ENCODE measurements at places on chromosomes 5 and 9.

GRCh38 chr9:3873818-3874217 lies 348.0 kb upstream of the RFX3 start:
- DNase-seq, result no peak

- no peak for DNase-seq
Measured at GRCh38 chr5:73823508-73823925, 197.5 kb downstream of the ARHGEF28 start.

- no peak for DNase-seq
Measured at GRCh38 chr5:140607031-140607430, 25.9 kb downstream of the CD14 start.

DNA sequence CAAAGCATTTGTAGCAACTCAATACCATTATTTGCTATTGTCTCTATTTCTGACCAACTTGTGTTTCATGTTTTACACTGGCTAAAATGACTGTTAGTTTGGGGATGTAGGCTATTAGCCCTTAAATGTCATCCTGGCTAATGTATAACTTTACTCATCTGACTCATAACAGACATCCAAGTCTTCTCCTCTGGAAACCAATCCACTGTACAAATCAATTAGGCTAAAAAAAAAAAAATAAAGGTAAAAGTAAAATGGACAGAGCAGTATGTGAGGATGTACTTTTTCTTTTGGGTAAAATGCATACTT lies 20.6 kb downstream of the MEGF9 start:
- DNase-seq, result no peak

DNA sequence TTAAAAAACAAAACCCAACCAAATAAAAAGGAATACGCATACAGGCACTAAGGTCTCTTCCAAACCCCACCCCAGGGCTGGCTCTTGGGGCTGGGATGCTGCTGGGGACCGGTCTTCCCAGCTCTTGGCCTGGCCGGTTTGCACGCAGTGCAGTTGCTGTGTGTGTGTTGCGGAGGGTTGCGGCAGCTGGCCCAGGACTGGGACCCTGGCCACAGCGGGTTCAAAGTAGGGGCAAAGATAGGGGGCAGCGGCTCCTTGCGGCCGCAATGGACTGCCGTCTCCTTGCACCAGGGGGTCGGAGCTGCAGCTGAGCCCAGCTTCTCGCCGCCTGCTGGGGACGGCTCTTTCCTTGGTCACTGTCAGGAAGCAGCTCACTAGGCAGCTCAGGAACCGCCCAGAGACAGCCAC lies 5.0 kb downstream of the DMRT3 start:
- DNase-seq, result no peak

- DNase-seq, result no peak
Measured at GRCh38 chr9:117355542-117355941, 59.3 kb downstream of the ASTN2 start.

DNA sequence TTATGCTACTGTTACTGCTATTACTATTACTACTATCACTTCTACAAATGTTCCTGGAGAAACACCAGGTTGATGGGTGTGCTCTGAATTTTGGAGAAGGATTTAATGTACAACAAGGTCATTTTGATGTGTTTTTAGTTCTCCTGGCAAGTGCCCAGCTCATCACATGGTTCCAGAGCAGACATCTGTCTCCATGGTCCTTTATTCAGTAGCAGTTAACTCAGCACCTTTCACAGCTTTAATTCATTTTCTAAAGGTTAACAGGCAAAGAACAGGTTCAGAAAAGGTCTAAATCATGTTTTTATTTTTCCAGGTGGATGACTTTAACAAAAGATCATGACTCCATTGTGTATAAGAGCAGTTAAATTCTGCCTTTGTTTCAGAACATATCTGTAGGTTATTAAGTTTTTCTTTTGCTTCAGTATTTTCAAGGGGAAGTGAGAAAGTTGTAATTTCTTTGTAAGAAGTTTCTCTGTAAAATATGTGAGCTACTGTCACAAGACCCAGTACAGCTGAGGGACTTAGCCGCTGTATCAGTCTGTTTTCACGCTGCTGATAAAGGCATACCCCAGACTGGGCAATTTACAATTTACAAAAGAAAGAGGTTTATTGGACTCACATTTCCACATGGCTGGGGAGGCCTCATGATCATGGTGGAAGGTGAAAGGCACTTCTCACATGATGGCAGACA lies 41.9 kb downstream of the MTRR start:
- no peak for DNase-seq

DNA sequence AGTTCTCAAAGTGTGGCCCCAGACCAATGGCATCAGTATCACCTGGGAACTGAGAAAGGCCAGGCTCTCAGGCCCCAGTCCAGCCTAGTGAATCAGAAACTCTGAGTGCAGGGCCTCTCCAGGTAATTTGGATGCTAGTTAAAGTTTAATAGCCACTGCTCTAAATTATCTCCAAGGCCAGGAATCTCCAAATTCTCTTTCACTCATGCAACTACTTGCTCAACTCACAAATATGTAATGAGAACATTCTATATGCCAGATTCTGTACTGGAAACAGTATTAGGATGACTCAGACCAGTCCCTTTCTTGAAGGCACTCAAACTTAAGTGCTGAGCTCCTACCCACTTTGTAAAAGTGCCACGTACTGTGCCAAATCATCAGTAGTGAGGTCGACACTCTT lies 84.6 kb downstream of the PAPPA start:
- no peak for DNase-seq

- no peak for DNase-seq
Measured at GRCh38 chr5:142800776-142801494, 30.8 kb downstream of the ARHGAP26 start.

DNA sequence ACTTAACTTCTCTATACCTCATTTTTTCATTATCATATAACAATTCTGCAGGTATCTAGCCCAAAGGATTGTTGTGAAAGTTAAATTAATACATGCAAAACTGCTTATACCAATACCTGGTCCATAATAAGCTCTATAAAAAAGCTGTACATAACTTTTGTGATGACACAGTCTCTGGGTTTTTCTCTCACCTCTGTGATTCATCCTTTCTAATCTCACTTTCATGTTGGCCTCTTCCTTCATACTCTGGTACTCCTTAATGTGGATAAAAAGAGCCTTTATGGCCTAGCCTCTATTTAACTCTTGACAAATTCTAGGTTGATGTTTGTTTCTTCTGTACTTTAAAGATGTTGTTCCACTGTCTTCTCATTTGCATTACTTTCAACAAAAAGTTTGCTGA lies 162.9 kb upstream of the ACOT12 start:
- no peak for DNase-seq

DNA sequence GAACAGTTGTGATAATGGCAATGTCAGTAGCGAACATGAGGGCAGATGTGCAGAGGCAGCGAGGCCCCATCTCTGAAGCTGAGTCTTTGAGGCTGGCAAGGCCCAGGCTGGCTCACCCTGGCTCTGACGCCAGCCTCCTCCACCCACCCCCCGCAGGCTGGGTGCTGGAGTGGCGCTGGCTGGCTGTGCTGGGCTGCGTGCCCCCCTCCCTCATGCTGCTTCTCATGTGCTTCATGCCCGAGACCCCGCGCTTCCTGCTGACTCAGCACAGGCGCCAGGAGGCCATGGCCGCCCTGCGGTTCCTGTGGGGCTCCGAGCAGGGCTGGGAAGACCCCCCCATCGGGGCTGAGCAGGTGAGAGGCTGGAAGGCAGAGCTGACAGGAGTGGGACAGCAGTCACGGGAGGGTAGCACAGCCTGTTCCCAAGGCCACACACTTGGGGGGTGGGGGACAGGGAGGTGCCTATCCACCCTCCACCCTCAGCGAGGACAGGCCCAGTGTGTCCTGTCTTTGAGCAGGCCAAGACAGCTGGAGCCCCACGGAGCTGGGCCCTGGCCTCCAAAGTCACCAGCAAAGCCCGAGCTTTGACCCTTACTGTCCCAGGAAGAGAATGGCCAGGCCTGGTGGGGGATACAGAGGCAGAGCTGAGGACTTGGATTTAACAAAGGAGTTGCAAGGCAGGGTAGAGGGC lies 5.6 kb downstream of the SLC2A8 start:
- no peak for DNase-seq

DNA sequence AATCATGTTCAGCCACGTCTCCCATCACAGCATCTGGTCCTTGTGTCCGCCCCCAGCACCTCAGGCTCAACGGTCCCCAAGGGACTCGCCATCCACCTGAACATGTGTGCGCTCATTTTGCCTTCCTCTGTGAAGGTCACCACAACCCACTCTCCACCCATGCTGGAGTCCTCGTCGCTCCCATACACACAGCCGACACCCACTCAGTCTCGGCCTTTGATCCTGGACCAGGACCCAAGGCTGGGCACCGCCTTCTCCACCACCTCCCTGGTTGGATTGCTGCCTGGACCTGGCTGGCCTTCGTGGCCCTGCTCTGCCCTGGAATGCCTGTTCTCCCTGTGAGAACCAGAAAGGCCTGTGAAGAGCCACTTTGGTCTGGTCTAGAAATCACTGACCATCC lies 60.3 kb downstream of the UBE2QL1 start:
- DNase-seq, result no peak

DNA sequence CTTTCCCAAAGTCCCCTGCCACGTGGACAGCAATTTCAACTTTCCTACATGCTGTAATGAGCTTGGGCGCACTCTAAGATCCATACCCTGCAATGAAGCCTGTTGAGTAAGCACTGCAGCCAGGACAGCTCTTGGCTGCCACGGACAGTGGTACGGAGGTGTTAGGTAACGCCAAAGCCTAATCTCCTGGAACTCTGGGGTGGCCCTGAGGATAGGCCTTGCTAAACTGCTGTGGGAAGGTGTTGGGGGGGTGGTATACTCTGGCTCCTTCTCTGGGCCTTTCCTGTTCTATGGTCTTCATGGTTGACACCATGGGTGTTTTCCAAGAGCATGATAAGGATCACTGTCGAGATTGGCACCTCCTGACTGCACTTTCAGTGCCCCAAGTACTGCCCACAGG lies 66.4 kb upstream of the PITX1 start:
- DNase-seq, result no peak

DNA sequence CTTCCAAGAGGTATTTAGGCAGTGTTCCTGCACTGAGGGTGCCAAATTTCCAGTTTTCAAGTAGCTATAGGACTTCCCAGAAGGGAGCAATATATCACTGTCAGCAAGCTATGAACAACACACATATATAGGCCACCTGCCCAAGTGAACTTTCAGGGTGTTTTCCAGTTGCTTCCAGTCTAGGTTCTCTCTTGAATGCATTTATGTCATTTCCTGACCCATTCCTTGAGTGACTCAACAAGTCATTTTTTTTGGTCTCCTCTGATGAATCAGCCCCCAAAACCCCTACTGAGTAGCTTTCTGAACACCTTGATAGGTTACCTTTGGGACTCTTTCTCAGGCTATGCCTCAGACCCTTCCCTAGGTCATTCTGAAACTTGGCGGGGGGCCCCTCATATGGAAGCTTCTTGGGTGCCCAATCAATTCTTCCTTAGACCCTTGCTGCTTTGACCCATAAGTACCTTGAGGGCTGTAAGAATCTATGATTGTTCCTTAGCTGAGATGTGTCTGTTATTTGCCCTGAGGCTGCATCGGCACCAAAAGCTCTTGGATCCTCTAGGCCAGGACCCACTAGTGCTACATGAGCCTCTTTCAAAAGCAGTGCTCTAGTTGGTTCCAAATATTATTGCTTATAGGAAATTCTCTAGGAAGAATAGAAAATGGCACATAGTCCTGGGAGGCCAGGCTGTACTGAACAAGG lies 12.4 kb downstream of the DNAJB5 start:
- DNase-seq, result no peak

GRCh38 chr5:106397700-106398099 lies 1273.0 kb downstream of the EFNA5 start:
- no peak for DNase-seq

DNA sequence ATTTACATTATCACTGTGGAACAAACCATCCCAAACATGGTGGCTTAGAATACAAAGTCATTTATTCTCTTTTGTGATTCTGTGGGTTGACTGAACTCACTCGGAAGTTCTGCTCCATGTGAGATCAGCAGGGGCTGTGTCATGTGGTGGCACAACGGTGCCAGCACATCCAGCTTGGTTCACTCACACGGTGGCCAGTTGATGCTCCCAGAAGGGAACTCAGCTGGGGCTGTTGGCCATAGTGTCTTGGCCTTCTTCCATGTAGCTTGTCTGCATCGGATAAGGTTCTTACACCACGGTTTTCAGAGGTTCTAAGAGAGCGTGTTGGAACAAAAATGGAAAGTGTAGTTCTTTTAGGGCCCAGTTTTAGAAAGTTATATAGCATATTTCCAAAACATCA lies 312.7 kb downstream of the DMRT2 start:
- DNase-seq, result no peak

GRCh38 chr5:103908336-103909080 lies 345.9 kb upstream of the NUDT12 start:
- DNase-seq, result no peak

DNA sequence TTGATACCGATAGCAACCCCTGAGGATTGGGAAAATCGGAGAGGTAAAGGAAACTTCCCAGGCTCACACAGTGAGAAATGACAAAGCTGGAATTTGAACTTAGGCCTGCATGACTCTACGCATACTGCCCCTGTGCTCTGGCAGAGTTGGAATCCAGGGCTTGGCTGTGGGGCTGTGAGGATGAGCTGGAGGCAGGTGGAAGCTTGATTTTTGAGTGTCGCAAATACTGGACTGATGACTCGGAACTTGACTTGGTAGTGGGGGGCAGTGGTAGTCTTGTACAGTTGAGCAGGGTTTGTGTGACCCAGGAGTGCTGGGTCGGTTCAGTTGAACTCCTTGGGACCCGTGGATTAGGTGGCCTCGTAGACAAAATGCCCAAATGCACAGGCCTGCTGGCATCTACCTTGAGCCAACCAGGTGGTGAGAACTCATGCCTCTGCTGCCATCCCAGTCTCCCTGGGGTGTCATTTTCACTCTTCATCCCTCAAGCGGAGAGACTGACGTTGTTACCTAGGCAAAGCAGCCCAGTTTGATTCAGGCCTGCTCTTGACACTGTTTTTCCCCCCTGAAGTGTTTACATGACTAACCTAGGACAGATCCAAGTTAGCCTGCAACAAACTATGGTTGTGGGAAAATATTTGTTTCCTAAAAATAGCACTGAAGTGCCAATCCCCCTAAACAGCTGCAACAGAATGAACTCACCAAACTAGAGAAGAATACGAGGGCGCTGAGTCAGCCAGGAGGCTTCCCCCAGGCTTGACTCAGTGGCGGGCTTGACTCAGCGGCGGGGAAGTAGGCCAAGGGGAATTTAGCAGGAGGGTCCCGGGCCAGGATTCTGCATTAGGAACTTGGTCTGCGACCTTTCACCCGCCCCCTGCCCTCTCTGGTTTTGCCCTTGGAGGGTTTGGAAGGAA lies 45.7 kb upstream of the ORM1 start:
- no peak for DNase-seq

- DNase-seq, result no peak
Measured at GRCh38 chr5:150441813-150442698, 7.5 kb downstream of the RPS14 start.

DNA sequence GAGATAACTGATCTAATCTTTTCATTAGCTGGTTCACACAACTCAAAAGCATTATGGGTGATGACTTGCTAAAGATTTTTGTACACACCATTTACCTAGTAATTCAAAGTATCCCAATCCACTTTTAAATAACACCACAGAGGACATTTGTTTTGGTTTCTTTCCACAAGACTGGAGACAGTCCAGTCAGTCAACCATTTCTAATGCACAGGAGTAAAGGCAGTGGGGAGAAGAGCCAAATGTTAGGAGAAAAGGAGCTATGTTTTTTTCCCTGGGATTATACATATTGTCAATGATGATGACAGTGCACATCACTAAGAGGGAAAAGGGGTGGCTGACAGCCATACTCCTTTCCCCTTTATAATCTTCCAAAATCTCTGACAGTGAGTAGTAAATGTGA lies 240.9 kb downstream of the GABRB2 start:
- no peak for DNase-seq

- DNase-seq, result no peak
Measured at GRCh38 chr9:132792547-132792946, 85.5 kb downstream of the AK8 start.
